ENCODE measurements at places on chromosomes 1 and 21.

DNA sequence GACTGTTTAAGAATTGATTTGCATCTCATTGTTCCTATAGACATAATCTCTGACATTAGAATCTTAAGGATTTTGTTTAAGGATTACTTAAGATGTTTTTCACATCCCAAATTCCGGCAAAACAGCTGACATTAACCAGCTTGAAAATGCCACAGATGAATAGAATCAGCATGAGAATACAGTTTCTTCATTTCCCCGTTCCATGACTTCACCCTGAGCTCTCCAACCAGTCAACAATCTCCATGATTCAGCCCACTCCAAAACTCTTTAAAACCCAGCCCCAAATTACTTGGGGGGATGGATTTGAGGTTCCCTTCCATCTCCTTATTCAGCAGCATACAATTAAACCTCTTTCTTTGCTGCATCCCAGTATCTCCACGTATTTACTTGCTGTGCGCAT is 201.0 kb downstream of the LYPLAL1 start:
- DNase-seq: no peak

DNA sequence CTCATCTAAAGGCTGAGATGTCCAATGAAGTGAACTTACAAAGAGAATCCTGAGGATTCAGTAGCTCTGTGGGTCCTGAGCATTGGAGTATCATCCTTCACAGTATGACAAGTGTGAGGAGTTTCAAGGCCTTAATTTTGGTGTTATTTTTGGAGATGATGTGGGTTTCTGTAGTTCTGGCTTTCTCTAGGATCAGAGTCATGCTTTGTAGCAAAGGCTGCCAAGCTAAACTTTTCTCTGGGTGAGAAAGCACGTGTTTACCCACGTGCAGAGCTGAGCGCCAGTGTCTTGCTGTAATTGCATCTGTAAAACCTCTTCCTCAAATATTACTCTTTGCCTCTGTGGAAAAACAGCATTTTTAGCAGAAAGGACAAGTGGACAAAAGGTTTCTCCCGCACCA is 387.8 kb upstream of the LYPLAL1 start:
- no peak for DNase-seq

- DNase-seq: no peak
These were observed 481.2 kb upstream of the NR5A2 start for GRCh38 chr1:199546323-199546722.

DNA sequence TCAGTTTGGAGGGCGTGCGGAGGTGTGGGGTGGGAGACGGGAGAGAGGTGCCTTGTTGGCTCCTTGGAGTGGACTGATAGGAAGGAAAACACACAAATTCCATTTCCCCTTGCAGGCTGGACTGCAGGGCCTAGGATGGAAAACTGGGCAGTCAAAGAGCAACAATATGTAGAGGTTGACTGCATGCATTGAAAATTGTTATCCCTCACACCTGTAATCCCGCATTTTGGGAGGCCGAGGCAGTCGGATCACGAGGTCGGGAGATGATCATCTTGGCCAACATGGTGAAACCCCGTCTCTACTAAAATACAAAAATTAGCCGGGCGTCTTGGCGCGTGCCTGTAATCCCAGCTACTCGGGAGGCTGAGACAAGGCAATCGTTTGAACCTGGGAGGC is 128.2 kb downstream of the PPIAL4G start:
- no peak for DNase-seq

DNA sequence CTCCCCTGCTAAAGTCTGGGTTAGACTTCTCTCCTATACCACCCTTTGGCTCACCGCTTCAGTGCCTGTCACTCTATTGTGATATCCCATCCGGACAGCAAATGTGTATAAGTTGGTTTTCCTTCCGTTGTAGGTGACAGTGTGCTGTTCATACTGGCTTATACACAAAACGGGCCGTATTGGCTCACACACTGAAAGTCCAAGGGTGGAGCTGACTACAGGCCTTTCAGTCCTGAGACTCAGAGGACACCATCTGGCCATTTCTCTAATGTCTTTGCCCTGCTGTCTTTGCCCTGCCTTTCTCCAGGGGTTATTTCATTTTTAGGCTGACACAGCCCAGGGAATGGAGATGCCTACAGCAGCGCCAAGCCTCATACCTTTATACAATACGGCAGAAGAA is 90.7 kb downstream of the URB2 start:
- no peak for DNase-seq

- DNase-seq: no peak
These were observed 71.0 kb downstream of the EBNA1BP2 start for GRCh38 chr1:43101061-43101460.

- DNase-seq: no peak
These were observed 1.4 kb downstream of the RNF207 start for GRCh38 chr1:6207075-6207885.

GRCh38 chr1:109897259-109897955 is 13.2 kb upstream of the CSF1 start:
- no peak for DNase-seq

DNA sequence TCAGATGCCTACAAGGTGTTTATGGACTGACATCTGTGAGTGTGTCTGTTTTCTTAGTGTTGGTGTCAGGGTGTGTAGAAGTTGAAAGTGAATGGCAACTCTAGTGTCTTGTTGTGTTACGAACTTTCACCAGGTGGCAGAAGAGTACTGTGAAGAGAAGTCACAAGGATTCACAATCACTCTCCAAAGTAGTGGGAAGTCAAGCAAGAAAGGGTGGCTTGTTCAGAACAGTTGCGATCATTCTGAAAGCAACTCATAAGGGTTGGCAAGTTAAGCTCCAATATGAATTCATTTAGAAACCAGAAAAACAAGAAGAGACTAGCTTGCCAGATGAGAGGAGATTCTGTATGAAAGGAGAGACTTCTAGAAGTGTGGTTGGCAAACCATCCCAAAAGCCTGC is 86.1 kb downstream of the FASLG start:
- DNase-seq: no peak

- DNase-seq: no peak
These were observed 993 bp downstream of the LCE5A start for GRCh38 chr1:152511596-152511995.

DNA sequence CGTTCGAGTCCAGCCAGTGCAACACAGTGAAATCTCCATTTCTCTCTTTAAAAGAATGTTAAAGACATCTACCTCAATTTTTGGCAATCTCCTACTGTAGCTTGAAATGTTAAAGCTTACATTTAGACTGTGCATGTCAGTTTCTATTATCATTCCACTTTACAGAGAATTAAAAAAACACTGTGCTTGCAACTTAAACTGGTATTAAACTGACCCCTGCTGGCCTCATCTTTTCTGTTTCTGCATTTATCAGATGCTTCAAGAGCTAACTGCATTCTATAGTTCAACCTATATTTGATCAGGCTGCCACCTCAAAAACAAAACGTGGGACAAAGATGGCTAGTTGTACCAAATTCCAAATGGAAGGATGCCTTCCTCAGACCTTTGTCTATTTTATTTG is 226.5 kb downstream of the SMYD3 start:
- DNase-seq: no peak

- DNase-seq: peak; percentile 51
These were observed 23.4 kb upstream of the ARF1 start for GRCh38 chr1:228058949-228059633.

- DNase-seq: no peak
These were observed 51.7 kb upstream of the EDEM3 start for GRCh38 chr1:184806296-184806721.

DNA sequence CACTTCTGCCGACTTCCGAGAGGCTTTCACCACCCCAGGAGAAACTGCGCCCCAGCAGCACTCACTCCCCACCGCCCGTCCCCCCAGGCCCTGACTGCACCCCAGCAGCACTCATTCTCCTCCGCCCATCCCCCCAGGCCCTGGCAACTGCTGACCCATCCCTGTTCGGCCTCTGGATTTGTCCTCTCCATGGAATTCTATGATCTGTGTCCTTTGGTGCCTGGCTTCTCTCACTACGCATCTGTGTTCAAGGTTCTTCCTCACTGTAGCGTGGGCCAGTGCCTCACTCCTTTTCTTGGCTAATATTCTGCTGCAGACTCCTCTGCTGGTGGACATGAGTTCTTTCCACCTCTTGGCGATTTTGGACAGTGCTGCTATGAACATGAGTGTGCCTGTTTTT is 121.8 kb upstream of the ARHGEF16 start:
- DNase-seq: no peak

DNA sequence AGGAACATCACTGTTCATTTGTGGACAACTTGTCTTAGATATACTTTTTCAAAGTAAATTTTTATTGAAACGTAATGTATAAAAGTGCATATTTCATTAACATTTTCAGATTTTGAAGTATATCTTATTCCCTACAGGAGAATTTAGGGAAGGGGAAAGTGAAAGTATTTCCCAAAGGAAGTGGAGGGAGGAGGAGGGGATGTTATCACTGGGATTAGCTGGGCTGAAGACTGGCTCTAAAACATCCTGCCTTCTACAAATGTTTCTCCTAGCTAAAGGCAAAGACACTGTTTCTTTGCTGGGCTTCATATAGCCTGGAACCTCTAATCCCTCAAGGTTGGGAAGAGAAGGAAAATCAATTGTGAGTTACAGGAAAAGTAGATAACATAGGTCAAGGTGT is 7.1 kb upstream of the ZNF697 start:
- no peak for DNase-seq

- DNase-seq: no peak
These were observed 174.2 kb downstream of the LHX8 start for GRCh38 chr1:75308365-75308764.

GRCh38 chr1:177243773-177244172 is 73.0 kb downstream of the BRINP2 start:
- DNase-seq: no peak

DNA sequence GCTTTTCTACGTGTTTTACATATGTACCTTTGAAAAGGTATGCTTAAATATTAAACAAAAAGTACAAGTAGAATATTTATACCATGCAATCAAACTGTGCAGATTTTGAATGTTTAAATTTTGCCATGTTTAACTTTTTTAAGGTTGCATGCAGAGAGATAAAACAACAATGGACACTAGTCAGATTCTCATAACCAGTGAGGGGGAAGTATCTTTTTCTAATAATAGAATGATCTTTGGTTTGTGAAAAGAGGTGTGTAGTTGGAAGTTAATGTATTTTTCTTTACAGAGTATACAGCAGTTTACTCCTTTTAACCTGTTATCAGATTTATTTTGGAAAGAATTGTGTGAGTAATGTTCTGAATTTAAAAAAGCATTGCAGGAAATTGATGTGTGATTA is 27.1 kb downstream of the POU2F1 start:
- DNase-seq: no peak

GRCh38 chr1:116258668-116259419 is 114.2 kb upstream of the ATP1A1 start:
- DNase-seq: no peak

DNA sequence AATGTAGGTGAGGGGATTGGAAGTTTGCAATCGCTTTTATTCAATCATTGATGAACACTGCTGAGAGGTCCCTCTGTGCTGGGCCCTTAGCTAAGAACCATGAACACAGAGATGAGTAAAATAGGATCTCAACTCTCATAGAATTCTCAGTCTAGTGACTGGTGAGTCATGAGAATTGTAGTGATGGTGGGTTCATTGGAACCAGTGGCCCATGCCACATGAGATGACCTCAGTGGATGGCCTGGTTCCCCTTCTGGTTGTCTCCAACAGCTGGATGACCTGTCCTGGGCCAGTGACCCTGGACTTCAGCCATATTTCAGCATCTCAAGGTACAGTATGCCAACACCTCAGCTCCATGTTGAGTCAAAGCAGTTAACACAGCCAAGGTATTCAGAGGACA is 21.3 kb upstream of the S100A10 start:
- no peak for DNase-seq

DNA sequence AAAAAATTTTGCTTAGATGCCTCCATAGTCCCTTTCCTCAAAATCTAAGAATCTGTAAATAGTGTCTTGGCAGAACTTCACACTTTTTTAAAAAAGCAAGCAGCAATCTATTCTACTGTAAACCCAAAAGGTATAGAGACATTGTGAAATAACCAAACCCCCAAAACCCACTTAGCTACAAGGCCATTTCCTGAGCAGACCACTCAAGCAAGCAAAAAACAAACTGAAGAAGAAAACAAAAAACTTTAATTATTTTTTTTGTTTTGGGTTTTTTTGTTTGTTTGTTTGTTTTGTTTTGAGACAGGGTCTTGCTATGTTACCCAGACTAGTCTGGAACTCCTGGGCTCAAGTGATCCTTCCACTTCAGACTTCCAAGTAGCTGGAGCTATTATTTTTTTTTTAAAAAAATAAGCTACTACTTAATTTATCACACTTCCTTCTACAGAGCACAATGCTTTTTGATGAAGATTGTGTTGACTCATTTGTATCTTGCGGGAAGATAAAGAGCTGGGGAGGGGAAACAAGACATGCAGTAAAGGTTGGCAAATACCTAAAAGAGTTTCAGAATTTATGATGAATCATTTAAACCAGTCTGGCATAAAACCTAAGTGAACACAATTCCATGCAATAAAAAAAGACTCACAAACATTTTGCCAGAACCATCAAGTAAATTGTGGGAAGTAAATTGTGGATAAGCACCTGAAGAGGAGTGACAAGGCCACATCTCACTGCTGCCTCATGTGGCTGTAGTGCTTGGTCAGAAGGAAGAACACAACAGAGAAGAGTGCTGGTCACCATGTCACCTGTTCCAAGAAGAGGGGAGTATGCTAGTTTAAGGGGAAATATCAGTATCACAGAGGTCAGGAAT is 2.7 kb upstream of the PTPN22 start:
- no peak for DNase-seq

DNA sequence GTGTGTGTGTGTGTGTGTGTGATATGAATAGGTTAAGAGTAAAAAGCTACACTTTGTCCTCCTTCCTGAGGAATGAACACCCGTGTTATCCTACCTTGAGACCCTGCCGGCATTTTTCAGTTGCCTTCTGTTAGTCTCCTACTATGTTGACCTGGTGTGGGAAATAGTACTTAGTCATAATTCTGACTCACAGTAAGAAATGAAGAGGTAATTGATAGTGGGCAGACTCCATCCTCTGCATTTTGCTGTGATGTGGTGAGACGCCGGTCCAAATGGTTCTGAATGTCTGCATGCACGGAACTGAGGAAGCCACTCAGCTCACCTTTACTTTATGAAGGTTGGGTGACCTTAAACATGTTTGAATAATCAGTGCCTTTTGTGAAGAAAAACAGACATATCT is 12.6 kb downstream of the CD101 start:
- DNase-seq: no peak

DNA sequence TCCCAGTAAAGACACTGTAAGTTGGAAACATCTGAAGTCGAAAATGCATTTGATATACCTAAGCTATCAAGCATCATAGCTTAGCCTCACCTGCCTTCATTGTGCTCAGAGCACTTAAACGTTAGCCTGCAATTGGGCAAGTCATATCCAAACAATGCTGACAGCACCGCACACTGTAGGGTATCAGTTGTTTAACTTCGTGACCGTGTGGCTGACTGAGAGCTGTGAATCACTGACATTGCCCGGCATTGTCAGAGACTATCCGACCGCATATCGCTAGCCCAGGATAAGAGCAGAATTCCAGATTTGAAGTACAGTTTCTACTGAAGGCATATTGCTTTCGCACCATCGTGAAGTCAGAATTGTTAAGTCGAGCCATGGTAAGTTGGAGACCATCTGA is 41.5 kb downstream of the GALNT2 start:
- DNase-seq: no peak

Data from breast epithelium (tissue), 4 donors.